ENCODE measurements at places on chromosomes 6 and 20.
A peak's percentile ranks its signal among the peaks of the same experiment; 100 is the strongest.

DNA sequence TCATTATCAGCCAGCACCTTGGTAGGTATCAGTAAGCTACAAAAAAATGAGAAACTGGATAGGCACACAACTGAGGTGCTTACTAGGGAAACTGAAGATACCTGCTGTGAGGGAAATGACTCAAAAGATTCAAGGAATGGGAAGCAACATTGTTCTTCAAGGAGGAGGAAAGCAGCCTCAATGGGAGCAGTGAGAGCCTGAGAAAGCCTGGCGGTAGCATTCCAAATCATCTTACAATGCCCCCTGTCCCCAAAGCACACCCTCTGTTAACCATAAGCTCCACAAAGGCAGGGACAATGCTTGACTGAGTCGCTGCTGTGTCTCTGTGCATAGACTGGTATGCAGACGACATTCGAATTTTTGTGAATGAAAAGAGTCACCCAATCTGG is 10.6 kb downstream of the PKHD1 start:
- DNase-seq, result no peak

DNA sequence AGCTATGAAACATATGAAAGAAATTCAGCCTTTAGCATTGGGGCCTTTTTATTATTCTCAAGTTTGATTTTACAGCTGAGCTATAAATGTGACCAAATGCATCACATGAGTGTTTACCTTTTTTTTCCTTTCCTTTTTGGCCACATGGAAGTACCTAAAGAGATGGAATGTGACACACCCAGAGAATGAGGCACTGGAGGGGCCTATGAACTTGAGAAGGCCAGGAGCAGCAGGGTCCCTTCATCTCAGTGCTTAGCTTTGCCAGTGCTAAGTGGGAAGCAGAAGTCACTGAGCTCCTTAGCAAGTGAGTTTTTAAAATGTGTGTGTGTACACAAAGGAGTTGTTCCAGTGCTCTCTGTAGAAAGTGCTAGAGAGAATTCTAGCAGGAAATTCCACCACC is 44.7 kb downstream of the RREB1 start:
- DNase-seq, result no peak

DNA sequence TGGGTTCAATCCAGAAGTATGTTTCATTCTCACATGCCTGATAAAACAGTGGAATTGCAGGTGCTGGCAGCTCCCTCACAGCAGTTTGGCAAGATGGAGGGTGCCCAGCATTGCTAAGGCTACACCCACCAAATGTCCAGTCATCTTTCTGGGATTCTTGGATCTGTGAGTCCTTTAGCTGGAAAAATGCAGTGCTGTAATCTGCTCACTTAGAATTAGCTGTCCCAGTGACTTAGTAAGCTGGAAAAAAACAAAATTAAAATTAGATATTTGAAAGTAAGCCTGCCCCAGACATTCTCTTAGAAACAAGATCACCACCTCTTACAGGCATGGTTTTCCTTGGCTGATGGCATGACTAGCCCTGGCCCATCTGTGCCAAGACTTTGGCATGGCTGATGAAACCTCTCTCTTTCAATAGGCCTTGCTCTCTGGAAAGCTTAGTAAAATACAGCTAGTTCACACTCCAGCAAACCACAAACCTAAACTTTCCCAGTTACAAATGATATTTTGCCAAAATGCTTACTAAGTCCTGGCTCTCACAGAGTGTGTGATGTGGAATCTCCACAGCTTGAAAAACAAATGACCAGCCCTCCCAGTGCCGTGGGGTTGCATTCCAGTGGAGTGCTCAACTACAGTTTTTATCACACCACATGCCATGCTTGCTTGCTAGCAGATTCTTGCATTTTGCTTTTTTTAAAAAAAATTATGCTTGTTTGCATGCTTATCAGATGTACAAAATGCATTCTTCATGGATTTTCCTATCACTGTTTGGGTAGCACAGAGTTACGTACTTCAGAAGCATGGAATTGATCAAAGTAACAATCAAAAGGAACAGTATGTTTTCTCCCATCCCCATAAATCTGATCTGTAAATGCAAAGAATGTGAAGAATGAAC is 261.5 kb downstream of the EYA4 start:
- DNase-seq, result peak; percentile 87

DNA sequence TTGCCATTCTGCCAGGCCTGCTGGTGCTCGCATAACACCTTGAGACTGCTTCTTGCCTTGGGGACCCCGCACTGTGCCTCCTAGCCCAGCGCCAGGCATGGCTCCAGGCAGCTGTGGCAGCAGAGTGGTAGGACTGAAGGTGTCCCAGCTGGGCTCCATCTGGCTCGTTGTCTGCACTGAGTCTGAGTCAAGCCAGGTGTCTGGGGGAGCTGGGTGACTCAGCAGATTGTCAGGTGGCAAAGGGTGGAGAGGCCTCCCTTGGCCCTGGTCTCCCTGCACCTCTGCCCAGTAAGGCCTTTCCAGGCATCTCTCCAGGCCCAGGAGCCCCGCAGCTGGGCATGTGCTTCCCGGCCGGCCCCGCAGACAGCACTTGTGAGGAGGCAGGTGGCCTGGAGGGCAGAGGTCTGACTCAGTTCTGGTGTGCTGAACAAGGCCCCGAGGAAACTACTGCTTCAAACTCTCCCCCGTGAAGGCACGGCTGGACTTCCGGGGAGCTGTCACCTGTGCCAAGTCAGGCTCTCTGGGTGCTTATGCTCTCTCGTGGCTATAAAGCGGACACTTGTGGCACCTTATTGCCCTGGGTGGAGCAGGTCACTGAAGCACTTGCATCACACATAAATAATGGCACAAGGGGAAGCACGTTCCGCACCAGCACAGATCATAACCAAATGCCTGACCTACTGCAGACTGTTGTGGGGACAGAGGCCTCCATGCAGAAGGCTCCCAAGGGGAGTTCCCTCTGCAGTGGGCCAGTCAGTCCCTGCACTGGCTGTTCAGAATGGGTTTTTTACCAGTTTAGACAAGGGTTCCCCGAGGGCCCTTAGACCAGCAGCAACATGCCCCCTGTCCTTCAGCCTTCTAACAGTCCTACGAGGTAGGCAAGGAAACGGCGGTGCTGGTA is 27.5 kb downstream of the FOXC1 start:
- no peak for DNase-seq
